A549 treated with DMSO at 1 μM for 4 hours (cell line): ENCODE measurements at places on chromosomes 11 and 22. TPM values are rescaled to one million over a fixed set of nuclear protein-coding genes. Genes with fewer than 3 reads are reported as not detected.

Gene ARRB1
- total RNA-seq: 3.0 to 4.3 TPM (median 3.6 TPM) in 5 replicates

Gene CD6
- total RNA-seq: 0.06 to 0.47 TPM (median 0.15 TPM) in 5 replicates

Gene PANX2
- 5.8 to 7.5 TPM (median 6.3 TPM) in 5 replicates for total RNA-seq

Gene OR8B4
- not detected in 5 replicates for total RNA-seq

Gene RAB38
- 0.87 to 1.9 TPM (median 1.0 TPM) in 5 replicates for total RNA-seq

Gene TRIM5
- total RNA-seq: 12.7 to 15.0 TPM (median 12.9 TPM) in 5 replicates

Gene SCGB2A2
- not detected in 5 replicates for total RNA-seq

Gene RBM14
- 66.4 to 87.4 TPM (median 70.9 TPM) in 5 replicates for total RNA-seq

Gene NFAM1
- not detected in 5 replicates for total RNA-seq

Gene ANO1
- total RNA-seq: 0.93 to 1.7 TPM (median 1.1 TPM) in 5 replicates

Gene HEPACAM
- not detected in 5 replicates for total RNA-seq

Gene GUCY1A2
- total RNA-seq: 0.03 to 0.10 TPM (median 0.07 TPM) in 5 replicates

Gene PLAAT2
- 0.18 to 0.28 TPM (median 0.24 TPM) in 3 of 5 replicates, not detected in the others for total RNA-seq

Gene GPHA2
- total RNA-seq: not detected in 5 replicates

Gene RFPL3
- not detected in 5 replicates for total RNA-seq

Gene TYMP
- 9.5 to 19.2 TPM (median 17.9 TPM) in 5 replicates for total RNA-seq

Gene MS4A6E
- not detected in 5 replicates for total RNA-seq

Gene OR2D2
- not detected in 5 replicates for total RNA-seq

Gene RAB36
- total RNA-seq: 7.0 to 8.3 TPM (median 7.8 TPM) in 5 replicates

Gene MPZL2
- 0.08 TPM in 1 of 5 replicates, not detected in the others for total RNA-seq

Gene GLYAT
- total RNA-seq: not detected in 5 replicates

Gene MS4A7
- total RNA-seq: not detected in 5 replicates

Gene ADAMTS8
- total RNA-seq: 0.35 to 0.69 TPM (median 0.53 TPM) in 5 replicates

Gene APOL3
- total RNA-seq: 0.07 TPM in 2 of 5 replicates, not detected in the others

Gene TMEM132A
- total RNA-seq: 128 to 202 TPM (median 168 TPM) in 5 replicates

Gene CCDC73
- total RNA-seq: 0.02 to 0.06 TPM (median 0.05 TPM) in 4 of 5 replicates, not detected in the other

Gene SMTNL1
- not detected in 5 replicates for total RNA-seq

Gene SNX15
- total RNA-seq: 22.2 to 25.0 TPM (median 23.3 TPM) in 5 replicates

Gene SYT12
- 9.6 to 12.7 TPM (median 11.4 TPM) in 5 replicates for total RNA-seq

Gene CD59
- 718 to 904 TPM (median 814 TPM) in 5 replicates for total RNA-seq

Gene ACRV1
- total RNA-seq: not detected in 5 replicates

Gene POU2F3
- not detected in 5 replicates for total RNA-seq

Gene ZP1
- 0.09 to 0.58 TPM (median 0.16 TPM) in 5 replicates for total RNA-seq

Gene GLYATL1
- not detected in 5 replicates for total RNA-seq
